Neural crest cell (in vitro differentiated cells): ENCODE measurements at places on chromosomes 5 and 9.

DNA sequence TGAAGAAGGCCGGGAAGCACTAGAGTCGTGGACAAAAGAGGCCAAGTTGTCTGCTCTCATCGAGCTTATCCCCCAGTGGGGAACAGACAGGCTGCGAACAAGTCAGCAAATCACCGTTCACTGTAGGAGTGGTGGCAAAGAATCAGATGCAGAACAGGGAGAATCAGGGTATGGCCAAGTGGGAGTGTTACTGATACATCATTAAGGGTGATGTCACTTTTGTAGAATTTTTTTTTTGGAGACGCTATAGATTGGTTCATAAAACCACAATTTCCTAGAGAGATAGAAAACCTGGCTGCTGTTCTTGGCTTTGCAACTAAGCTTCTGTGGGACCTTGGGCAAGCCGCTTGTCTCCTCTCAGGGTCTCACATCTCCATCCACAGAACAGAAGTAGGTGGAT, 21.3 kb downstream of the SPRY4 start:
- peaks cover 43% of the 10 kb centered on the region for H3K4me1 ChIP-seq
- no peak for DNase-seq
- no peak overlapping the region for H3K27ac ChIP-seq

- peaks cover 4% of the 10 kb centered on the region for H3K36me3 ChIP-seq
- no peak overlapping the region for H3K4me3 ChIP-seq
- peaks cover 19% of the 10 kb centered on the region for H3K4me1 ChIP-seq
Observed at GRCh38 chr5:93343570-93343969, 237.4 kb downstream of the NR2F1-AS1 start.

- H3K4me3 ChIP-seq = no peak overlapping the region
- no peaks in the 10 kb centered on the region for H3K4me1 ChIP-seq
- no peak overlapping the region for H3K27ac ChIP-seq
- no peaks in the 10 kb centered on the region for H3K27me3 ChIP-seq
- peaks cover 10% of the 10 kb centered on the region for H3K36me3 ChIP-seq
- no peak for DNase-seq
Observed at GRCh38 chr5:151192626-151193025, 31.3 kb downstream of the CCDC69 start.

GRCh38 chr9:16453390-16453789, 417.1 kb downstream of the BNC2 start:
- no peak overlapping the region for H3K4me3 ChIP-seq
- no peaks in the 10 kb centered on the region for H3K27me3 ChIP-seq
- H3K4me1 ChIP-seq = peaks cover under 1% of the 10 kb centered on the region

DNA sequence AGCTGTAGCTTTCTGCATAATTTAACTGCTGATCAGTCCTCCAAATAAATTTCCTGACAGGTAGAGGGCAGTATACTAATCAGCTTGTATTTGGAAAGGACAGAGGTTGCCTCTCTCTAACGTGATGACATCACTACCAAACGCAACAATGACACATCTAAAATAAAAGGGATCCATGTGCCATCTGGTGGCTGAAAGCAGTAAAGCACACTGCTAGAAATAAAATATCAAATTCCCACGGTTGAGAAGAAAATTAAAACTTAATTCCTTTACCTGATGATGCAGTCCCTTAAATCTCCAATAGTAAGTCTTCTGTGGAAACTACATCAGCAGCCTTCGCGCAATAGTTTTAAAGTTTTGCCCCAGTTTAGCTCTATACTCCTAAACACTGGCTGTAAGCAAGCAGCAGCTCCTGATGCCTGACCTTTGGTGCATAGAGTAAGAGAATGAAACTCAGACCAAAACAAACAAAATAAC, 54.5 kb downstream of the DIAPH1 start:
- peaks cover 25% of the 10 kb centered on the region for H3K4me1 ChIP-seq
- DNase-seq = peak; percentile 66
- no peaks in the 10 kb centered on the region for H3K27me3 ChIP-seq
- H3K27ac ChIP-seq = peak overlapping the region; percentile 96
- H3K36me3 ChIP-seq = peaks cover 24% of the 10 kb centered on the region
- H3K4me3 ChIP-seq = no peak overlapping the region

- no peak overlapping the region for H3K27ac ChIP-seq
- H3K27me3 ChIP-seq = peaks cover 80% of the 10 kb centered on the region
- H3K4me3 ChIP-seq = no peak overlapping the region
- peaks cover 4% of the 10 kb centered on the region for H3K4me1 ChIP-seq
- peaks cover 3% of the 10 kb centered on the region for H3K36me3 ChIP-seq
- DNase-seq = no peak
Observed at GRCh38 chr9:846852-847251, 5.4 kb downstream of the DMRT1 start.

DNA sequence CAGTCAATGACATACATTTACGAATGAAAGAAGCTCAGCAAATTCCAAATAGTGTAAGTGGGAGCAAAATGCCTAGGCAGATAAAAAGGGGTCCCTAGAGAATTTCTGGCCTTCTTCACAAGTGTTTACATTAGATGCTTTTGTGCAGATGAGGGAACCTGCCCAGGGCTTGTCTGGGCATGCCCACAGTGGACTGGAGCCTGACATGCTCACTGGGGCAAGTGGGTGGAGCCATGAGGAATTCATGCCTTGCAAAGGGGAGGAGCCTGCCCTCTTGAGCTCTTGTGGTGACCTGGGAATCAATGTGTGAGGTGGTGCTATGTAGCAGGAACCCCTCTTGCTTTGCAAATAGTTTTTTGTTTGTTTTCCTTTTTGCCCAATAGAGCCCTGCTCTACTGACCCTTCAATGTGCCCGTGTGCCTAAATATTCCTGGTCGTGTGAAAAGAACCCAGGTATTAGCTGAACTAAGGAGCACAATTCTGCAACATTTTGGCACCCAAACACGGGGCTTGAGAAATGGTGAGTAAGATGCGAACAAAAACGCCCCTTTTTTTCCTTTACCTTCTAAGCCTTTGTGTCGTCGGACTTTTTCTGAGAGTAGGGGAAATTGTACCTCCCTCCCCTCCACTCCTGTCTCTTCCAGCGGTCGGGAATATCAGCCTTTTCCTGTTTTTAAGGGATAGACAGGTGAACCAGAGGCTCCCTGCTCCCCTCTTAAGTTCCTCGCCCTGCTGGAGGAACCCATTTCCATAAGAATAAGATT, 433.8 kb upstream of the CDH9 start:
- peaks cover 22% of the 10 kb centered on the region for H3K36me3 ChIP-seq
- peaks cover 32% of the 10 kb centered on the region for H3K4me1 ChIP-seq
- DNase-seq = peak; percentile 21
- no peaks in the 10 kb centered on the region for H3K27me3 ChIP-seq

DNA sequence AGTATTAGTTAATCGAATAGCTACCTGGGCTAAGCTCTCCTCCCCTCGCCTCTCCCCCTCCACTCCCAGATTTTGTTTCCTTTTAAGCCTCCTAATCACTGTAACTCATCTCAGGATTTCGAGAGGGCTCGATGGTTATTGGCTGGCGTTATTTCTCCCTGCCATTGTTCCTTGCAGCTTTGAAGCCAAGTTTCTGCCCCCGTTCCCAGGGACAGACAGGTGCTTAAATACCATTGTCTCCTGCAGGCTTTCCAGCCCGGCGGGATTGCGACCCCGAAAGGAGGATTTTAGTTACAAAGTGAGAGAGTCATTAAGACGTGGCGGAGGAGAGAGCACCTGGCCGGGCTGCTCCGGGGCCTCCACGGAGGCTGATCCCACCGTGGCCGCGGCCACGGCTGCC, 46.2 kb downstream of the ASS1 start:
- H3K4me1 ChIP-seq = peaks cover 4% of the 10 kb centered on the region
- H3K27ac ChIP-seq = peak overlapping the region; percentile 84
- H3K36me3 ChIP-seq = peaks cover 10% of the 10 kb centered on the region
- no peak for DNase-seq
- H3K4me3 ChIP-seq = no peak overlapping the region

GRCh38 chr9:96188571-96188970, 113.4 kb downstream of the HSD17B3 start:
- no peak overlapping the region for H3K4me3 ChIP-seq
- H3K27ac ChIP-seq = no peak overlapping the region
- no peak for DNase-seq
- peaks cover 4% of the 10 kb centered on the region for H3K36me3 ChIP-seq
- peaks cover 16% of the 10 kb centered on the region for H3K4me1 ChIP-seq
- peaks cover 34% of the 10 kb centered on the region for H3K27me3 ChIP-seq

- DNase-seq = no peak
- no peak overlapping the region for H3K27ac ChIP-seq
- no peaks in the 10 kb centered on the region for H3K36me3 ChIP-seq
- H3K27me3 ChIP-seq = peaks cover 73% of the 10 kb centered on the region
- H3K4me1 ChIP-seq = peaks cover 17% of the 10 kb centered on the region
- H3K4me3 ChIP-seq = no peak overlapping the region
Observed at GRCh38 chr5:40685193-40685592, 5.5 kb downstream of the PTGER4 start.

- no peak for DNase-seq
- no peaks in the 10 kb centered on the region for H3K36me3 ChIP-seq
- H3K4me1 ChIP-seq = peaks cover 5% of the 10 kb centered on the region
- H3K4me3 ChIP-seq = no peak overlapping the region
- H3K27me3 ChIP-seq = no peaks in the 10 kb centered on the region
Observed at GRCh38 chr9:134501761-134502265, 139.8 kb upstream of the COL5A1 start.

DNA sequence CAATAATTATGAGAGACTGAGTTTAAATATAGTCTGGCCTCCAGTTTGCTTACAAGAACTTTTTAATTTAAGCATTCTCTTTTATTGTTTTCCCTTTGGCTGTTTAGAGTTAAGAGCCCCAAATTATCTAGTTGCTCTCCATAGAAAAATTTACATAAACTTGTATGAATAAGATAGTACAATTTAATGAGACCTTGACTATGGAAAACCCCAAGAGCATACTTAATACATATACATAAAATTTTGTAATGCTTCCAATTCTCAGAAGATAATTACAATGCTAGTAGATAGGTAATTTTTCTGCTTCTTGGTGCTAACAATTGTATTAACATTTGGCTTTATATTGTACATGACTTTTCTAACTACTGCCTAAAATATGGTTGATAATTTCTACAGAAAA, 20.3 kb upstream of the MSH3 start:
- H3K4me1 ChIP-seq = no peaks in the 10 kb centered on the region
- H3K27ac ChIP-seq = no peak overlapping the region
- no peaks in the 10 kb centered on the region for H3K27me3 ChIP-seq
- H3K36me3 ChIP-seq = peaks cover 30% of the 10 kb centered on the region

GRCh38 chr9:96596601-96597111, 23.0 kb downstream of the CDC14B start:
- DNase-seq = no peak
- H3K27ac ChIP-seq = no peak overlapping the region
- H3K27me3 ChIP-seq = no peaks in the 10 kb centered on the region
- H3K4me3 ChIP-seq = no peak overlapping the region

- no peak overlapping the region for H3K27ac ChIP-seq
- H3K4me3 ChIP-seq = no peak overlapping the region
- H3K27me3 ChIP-seq = no peaks in the 10 kb centered on the region
- DNase-seq = no peak
- H3K4me1 ChIP-seq = peaks cover 22% of the 10 kb centered on the region
- no peaks in the 10 kb centered on the region for H3K36me3 ChIP-seq
Observed at GRCh38 chr9:17859228-17859627, 280.4 kb downstream of the SH3GL2 start.

DNA sequence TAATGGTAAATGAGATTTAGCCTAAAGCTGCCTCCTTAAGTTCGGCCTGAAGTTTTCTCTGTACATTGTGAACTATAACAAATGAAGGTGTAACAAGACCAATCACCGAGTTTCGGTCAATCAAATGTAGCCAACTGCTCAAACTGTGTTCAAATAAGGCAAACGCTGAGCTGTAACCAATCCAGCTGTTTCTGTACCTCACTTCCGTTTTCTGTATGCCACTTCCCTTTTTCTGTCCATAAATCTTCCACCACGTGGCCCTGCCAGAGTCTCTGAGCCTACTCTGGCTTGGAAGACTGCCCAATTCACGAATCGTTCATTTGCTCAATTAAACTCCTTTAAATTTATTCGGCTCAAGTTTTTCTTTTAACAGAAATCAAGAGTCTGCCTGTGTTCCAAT, 193.5 kb upstream of the KLF9 start:
- H3K4me3 ChIP-seq = no peak overlapping the region
- H3K4me1 ChIP-seq = peaks cover 4% of the 10 kb centered on the region
- no peaks in the 10 kb centered on the region for H3K36me3 ChIP-seq
- no peaks in the 10 kb centered on the region for H3K27me3 ChIP-seq
- H3K27ac ChIP-seq = no peak overlapping the region
- no peak for DNase-seq

DNA sequence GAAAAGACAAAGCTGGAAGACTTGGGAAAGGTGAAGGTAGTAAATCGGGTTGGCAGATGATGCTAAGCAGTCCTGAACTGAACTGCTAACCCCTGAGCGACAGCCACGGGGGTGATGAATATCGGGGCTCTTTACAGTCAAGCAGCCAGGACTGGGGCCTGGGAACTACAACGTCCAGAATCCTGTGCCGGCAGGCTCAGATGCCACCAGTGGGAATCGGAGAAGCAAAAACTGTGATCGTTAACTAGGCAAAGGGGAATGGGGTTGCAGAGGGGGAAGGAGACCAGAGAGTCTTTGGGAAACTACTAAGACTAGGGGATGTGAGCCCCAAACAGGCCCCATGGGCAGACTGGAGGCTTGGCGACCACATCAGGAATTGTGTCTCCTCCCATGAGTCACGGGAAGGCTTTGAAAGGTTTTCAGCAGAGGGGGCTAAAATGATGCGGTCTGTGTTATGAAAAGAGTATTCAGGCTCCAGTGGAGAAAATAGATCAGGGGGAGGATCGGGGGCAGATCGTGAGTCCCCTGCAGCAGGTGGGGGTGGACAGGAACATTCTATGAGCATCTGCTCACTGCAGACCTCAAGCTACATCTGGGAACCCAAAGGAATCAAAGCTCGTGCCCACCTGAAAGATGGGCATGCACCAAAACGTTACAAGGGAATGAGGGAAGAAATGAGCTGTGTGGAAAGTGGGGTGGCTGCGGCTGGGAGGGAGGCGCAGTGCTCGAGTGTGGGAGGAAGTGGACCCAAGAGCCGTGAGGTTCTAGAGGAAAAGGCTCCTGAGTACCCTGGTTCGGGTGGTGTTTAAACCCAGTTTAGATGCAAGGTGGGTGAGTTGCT, 53.8 kb downstream of the HRH2 start:
- no peak for DNase-seq
- H3K36me3 ChIP-seq = peaks cover 8% of the 10 kb centered on the region
- no peak overlapping the region for H3K27ac ChIP-seq
- no peak overlapping the region for H3K4me3 ChIP-seq
- no peaks in the 10 kb centered on the region for H3K4me1 ChIP-seq
- H3K27me3 ChIP-seq = no peaks in the 10 kb centered on the region

GRCh38 chr5:126509339-126509738, 85.7 kb downstream of the ALDH7A1 start:
- H3K27me3 ChIP-seq = no peaks in the 10 kb centered on the region
- no peak overlapping the region for H3K4me3 ChIP-seq
- no peak overlapping the region for H3K27ac ChIP-seq
- no peak for DNase-seq
- no peaks in the 10 kb centered on the region for H3K36me3 ChIP-seq

DNA sequence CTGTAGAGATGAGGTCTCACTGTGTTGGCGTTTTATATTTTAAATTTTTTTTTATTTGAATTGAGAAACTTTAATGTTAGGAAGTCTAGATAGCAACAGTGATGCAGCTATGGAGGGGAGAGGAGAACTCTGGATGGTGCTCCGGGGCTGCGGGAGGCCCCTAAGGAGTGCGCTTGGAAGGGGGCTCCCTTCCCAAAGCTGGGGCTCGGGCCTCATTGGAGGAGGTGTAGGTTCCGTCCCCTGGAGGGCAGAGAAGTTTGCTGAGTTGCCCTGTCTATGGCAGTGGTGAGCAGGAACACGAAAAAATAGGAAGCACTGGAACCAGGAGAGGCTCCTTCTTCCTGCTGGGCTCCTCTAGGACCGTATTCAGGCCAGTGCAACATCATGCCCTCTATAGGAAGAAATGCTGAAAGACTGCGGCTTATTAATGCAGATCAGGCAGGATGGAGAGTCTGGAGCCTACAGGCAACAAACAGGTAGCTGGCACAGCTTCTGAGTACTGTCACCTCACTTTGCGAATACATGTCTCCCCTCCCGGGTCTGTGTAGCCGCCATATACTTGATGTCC, 16.1 kb downstream of the AHRR start:
- DNase-seq = no peak
- peaks cover 44% of the 10 kb centered on the region for H3K27me3 ChIP-seq
